CD4-positive, alpha-beta T cell treated with Interleukin-15 for 1 hour (primary cell): ENCODE measurements at places on chromosomes 13 and 19.
A peak's percentile ranks its signal among the peaks of the same experiment; 100 is the strongest.

DNA sequence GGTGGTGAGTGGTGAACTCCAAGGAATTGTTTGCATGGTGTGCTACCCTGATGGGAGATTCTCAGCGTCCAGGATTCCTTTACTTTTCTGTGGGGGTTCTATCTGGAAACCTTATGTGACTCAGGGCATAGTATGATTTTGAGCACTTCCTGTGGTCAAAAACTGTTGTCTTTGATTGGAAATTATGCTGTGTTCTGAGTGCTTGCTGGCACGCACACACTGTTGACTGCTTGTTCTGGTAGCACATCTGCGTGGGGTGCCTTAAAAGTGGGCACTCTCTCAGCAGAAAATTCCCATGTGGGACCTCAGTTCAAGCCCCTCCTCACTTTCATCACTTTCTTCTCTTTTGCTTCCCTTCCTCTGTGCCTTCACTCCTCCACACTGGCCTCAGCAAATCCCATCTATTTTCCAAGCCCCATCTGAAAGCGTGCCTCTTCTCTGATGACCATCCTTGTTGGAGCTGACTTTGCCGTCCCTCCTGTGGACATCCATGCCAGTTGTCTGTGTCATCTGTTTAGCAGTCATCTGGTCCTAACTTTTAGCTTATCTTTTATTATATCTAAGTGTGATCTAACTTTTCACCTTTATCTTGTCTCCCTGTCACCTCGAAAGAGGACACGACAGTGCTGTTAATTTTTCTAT is 56.4 kb upstream of the NPAS1 start:
- no peak for DNase-seq

- DNase-seq, result no peak
Observed at GRCh38 chr13:43054803-43055802, 31.7 kb downstream of the DNAJC15 start.

GRCh38 chr19:46349311-46349993 is 2.6 kb downstream of the PPP5C start:
- no peak for DNase-seq

GRCh38 chr19:28075229-28075628 is 1137.7 kb downstream of the UQCRFS1 start:
- DNase-seq, result no peak

- DNase-seq, result no peak
Observed at GRCh38 chr19:57978586-57979289, 4.4 kb upstream of the C19orf18 start.

GRCh38 chr19:9914315-9915207 is 21.8 kb downstream of the OLFM2 start:
- peak; percentile 79 for DNase-seq

GRCh38 chr13:113089693-113090414 is 15.7 kb upstream of the F7 start:
- no peak for DNase-seq

GRCh38 chr19:15195371-15196334 is 5.1 kb downstream of the NOTCH3 start:
- peak; percentile 30 for DNase-seq

- DNase-seq, result no peak
Observed at GRCh38 chr13:48693998-48694397, 40.3 kb downstream of the CYSLTR2 start.

DNA sequence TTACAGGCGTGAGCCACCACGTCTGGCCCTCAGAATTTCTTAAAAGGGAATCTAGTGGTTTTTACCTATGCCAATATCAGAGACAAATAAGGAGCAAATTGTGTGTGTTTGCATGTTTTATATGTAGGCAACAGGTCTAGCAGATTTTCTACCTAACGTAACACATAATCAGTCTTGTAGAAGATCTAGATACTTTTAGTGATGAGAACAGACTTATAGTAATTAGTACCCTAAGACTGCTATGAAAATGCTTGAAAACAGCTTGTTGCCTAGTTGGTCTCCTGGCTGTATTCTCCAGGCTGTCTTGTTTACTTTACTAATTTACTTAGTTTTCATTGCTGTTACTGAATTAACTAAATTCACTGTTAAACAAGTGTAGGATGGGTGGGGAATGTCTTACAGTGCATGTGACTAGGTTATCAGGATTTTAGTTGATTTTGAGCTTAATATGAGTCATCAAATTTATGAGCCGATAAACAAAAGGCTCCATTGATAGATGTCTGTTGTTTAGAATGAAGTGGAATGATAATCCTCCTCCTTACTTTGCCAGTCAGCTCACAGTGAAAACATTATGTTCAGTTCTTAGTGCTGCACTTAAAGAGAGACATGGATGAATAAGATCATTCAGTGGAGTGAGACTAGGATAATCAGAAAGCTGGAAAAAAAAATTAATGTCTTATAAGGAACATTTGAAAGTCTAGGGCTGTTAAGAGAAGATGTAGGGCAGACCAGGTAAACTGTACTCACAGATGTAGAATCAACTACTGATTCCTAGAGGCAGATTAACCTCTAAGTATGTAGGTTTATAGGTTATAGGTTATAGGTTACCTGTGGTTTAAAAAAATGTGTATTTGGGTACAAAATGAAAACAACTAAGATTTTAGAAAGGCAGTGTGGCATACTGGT is 22.4 kb downstream of the GTF2F2 start:
- DNase-seq, result no peak

GRCh38 chr13:30362869-30363268 is 55.5 kb upstream of the KATNAL1 start:
- no peak for DNase-seq

- no peak for DNase-seq
Observed at GRCh38 chr13:99392470-99393135, 85.4 kb upstream of the GPR183 start.

DNA sequence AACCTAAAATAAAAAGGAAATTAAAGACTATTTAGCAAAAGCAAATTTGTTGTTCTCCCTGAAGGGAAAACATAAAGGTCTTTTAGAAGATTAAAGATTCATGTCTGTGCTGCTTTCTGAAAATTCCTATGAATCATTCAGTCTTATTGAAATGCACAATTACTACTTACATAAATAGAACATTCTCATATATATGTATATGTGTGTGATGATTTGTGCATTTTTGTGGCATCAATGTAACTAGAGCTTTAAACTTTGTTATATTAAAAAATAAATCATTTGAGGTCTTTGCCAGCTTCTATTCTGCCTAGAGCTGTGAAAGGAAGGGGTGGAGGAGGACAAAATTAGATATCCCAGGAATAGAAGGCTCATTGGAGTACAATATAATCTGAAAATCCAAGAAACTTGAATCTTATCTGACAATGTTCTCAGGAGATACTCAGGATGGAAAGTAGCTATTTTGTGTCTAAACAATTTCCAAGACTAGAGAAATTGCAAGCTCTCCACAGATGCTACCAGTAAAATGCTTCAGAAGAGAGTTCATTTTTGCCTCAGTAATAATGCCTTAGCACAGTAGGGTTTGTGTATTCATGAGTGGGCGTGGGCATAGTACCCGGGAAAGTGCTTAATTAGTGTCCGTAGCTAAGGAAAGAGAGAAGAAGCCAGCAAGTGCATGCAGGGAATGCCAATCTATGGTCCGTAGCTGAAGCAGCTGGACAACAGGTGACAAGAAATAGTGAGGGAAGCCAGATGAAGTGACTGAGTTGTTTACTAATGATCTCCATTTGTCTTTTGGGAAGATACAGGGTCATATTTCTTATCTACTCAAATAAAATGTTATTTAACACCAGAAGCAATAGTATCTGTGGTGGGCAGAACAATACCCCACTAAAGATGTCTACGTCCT is 395.5 kb upstream of the NBEA start:
- no peak for DNase-seq

GRCh38 chr19:48495396-48495795 is 16.2 kb downstream of the LMTK3 start:
- no peak for DNase-seq

- no peak for DNase-seq
Observed at GRCh38 chr13:44592216-44592847, 16.2 kb upstream of the TSC22D1 start.

DNA sequence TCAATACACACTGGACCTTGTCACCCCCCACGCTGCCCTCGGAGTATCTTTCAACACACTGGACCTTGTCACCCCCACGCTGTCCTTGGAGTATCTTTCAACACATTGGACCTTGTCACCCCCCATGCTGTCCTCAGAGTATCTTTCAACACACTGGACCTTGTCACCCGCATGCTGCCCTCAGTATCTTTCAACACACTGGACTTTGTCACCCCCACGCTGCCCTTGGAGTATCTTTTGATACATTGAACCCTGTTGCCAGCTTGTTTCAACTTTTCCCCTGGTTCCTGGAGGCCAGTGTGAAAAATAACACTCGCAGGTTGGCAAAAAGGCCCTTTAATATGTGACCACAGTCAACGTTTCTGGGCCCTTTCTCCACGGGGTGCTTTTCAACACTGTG is 247.8 kb downstream of the TEX29 start:
- DNase-seq, result no peak

- no peak for DNase-seq
Observed at GRCh38 chr13:108126056-108126455, 89.3 kb downstream of the LIG4 start.

DNA sequence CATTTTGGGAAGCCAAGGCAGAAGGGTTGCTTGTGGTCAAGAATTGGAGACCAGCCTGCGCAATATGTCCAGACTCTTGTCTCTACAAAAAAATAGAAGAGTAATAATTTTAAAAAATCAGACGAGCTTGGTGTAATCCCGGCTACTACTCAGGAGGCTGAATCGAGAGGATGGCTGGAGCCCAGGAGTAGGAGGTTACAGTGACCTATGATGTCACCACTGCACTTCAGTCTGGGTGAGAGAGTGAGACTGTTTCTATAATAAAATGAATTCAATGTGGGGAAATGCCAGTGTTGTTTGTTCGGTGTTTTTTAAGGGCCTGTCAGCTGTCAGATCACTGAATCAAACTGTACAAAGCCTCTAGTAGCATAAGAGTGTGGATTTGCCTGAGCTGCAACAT is 1.2 kb upstream of the FBXL3 start:
- no peak for DNase-seq

DNA sequence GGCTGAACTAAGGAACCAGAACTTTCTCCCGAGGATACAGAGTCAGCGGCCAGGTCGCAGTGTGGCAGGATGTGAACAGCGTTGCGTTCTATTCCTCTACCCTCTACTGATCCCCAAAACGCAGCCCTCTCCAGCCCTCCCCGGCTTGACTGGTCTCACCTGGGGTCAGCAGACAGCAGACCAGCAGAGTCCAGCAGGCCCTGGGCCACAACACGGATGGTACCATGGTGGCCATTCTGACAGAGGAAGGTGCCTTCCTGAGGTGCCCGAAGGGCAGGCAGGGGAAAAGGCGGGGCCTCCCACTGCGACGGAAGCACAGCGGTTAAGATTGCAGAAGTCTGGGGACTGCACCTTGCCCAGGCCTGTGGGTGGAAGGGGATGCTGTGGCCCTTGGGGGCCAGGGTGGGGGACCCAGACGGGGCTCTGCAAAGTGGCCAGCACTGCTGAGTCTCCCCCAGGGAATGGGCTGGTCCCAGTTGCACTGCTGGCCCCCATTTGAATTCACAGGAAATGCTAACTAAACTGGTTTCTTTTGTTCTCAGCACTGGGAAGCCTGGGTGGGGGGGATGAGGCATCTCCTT is at the start of gene ICAM3:
Gene ICAM3 (minus strand): TSS at position 245 of the 581 bp plus-strand sequence. CDS start 10 bp downstream, at position 235.
- DNase-seq, result peak; percentile 68

- no peak for DNase-seq
Observed at GRCh38 chr13:68345963-68346531, 1115.9 kb upstream of the PCDH9 start.

GRCh38 chr13:60850526-60850925 is 453.5 kb downstream of the TDRD3 start:
- DNase-seq, result no peak

DNA sequence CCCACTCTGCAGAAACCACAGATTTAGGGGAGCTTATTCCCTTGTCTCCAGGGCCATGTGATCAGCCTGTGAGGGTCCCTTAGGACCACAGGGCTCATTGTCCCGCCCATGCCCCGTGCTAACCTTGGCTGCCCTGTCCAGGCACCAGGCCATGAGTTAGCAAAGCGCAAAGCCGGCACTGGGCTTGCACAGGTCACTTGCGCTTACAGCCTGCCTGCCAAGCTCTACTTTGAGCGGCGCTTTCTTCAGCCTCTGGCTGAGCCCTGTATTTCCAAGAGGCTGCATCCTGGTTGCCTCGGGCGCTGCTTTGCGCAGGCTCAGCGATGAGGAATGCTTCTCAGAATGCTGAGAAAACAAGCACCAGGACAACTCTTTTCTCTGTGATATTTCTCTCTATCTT is 188.0 kb downstream of the TDRD3 start:
- DNase-seq, result no peak

DNA sequence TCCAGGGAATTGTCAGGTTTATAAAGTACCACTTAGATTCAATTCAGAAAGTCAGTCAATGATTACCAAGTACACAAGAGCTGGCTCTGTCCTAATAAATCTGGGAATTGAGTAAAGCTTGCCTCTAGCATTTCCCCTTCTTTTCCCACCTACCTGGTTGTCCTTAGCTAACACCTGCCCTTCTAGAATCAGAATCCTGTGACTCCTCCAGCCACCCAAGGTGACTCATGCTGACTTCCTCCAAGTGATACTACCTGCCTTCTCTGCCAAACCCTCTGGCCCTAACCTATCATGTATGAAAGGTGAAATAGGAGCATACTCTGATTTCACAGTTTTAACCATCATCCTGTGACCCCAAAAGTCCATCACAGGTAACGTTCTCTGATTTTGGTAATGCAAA is 151.2 kb downstream of the DIAPH3 start:
- DNase-seq, result no peak

DNA sequence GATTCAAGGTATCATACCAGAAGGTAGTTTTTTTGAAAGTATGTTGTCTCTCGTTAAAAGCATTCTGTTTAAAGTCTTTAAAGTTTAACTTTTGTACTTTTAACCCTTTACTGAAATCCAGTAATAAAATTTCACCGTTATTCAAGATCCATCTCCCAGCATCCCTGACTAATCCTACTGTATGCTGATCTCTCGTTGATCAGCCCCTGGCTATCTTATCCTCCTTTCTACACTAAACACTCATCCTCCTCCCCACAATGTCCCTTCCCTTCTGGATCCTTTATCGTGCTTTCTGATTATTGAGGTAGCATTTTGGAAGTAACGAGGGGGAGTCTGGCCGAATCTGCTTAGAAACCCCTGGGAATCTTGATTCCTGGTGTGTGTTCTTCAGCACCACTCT is 1.3 kb downstream of the TPP2 start:
- no peak for DNase-seq

GRCh38 chr13:110307767-110308655 is 927 bp downstream of the COL4A2 start:
- DNase-seq, result no peak

- no peak for DNase-seq
Observed at GRCh38 chr13:103471896-103472295, 405.7 kb upstream of the SLC10A2 start.

GRCh38 chr13:28320884-28321574 is 173.9 kb downstream of the FLT1 start:
- DNase-seq, result no peak

DNA sequence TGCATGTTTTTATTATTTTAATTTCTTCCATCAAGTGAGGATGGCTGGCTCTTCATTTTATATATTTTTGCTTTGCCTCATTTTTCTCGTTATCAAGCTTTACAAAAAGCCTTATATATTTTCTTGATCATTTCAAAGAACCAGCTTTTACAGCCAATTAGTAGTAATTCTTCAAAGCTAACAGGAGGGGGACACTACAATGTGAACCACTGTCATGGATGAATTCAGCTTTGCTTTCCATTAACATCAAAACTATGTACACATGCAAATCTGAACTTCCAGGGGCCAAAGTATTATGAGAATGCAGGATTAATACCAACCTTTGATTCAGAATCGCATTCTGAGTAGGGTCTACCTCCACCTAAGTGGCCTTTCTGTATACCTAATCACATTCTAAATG is 11.1 kb downstream of the UQCRFS1 start:
- DNase-seq, result no peak

GRCh38 chr19:43789029-43789428 is 8.3 kb upstream of the KCNN4 start:
- no peak for DNase-seq
